ENCODE measurements at places on chromosomes 1 and 21. TPM values are rescaled to one million over a fixed set of nuclear protein-coding genes. Genes with fewer than 3 reads are reported as not detected.

CHRM3 gene
- not detected for total RNA-seq

GRCh38 chr1:186745531-186746146, 65.4 kb upstream of the PTGS2 start:
- H3K4me1 ChIP-seq: peaks cover 3% of the 10 kb centered on the region
- no peak overlapping the region for H3K4me3 ChIP-seq
- H3K27me3 ChIP-seq: peaks cover 8% of the 10 kb centered on the region
- no peak overlapping the region for H3K27ac ChIP-seq
- no peaks in the 10 kb centered on the region for H3K36me3 ChIP-seq

GRCh38 chr1:116365353-116365780, 7.7 kb upstream of the ATP1A1 start:
- no peak overlapping the region for H3K4me3 ChIP-seq
- peaks cover 4% of the 10 kb centered on the region for H3K4me1 ChIP-seq
- no peak overlapping the region for H3K27ac ChIP-seq
- peaks cover 18% of the 10 kb centered on the region for H3K27me3 ChIP-seq

DNA sequence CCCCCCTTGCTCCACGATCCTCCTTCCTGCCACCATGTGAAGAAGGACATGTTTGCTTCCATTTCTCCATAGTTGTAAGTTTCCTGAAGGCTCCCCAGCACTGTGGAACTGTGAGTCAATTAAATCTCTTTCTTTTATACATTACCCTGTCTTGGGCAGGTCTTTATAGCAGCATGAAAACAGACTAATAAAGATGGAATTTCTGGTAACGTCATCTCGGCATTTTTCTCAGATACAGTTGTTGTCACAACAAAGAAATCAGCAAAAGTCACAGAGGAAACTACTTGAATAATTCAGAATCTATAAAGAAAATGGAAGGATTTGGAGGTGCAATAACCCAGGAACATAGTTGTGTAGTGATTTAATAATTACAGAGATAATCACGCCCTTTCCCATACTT, 4.4 kb downstream of the APCS start:
- no peak overlapping the region for H3K4me3 ChIP-seq
- no peak overlapping the region for H3K27ac ChIP-seq
- no peak for DNase-seq
- H3K27me3 ChIP-seq: no peaks in the 10 kb centered on the region

- H3K4me3 ChIP-seq: no peak overlapping the region
- no peak overlapping the region for H3K27ac ChIP-seq
- no peak for DNase-seq
Observed at GRCh38 chr1:43776043-43776761, 68.9 kb downstream of the ST3GAL3 start.

DNA sequence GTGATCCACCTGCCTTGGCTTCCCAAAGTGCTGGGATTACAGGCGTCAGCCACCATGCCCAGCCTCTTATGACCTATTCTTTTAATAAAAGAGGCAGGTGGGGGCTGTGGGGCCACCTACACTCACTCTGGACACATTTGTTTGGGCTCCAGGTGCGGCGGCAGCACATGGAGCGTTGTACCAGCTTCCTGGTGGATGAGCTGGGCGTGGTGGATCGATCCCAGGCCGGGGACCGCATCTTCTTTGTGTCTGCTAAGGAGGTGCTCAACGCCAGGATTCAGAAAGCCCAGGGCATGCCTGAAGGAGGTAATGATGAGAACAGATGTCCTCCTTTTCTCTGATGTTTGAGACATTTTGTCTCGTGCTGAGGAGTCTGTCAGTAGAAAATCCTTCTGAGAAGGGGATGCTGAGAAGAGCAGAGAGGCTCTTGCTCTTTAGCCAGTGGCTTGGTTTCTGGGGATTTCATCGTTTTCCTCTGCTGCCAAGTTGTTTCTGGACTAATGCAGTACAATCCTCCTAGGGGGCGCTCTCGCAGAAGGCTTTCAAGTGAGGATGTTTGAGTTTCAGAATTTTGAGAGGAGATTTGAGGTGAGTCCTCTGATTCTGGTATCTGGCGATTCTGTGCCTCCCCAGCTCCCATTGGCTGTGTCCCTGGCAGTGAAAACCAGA, 17.9 kb upstream of the MIIP start:
- DNase-seq: peak; percentile 76
- H3K36me3 ChIP-seq: peaks cover 73% of the 10 kb centered on the region
- peak overlapping the region; percentile 56 for H3K27ac ChIP-seq
- no peak overlapping the region for H3K4me3 ChIP-seq
- H3K4me1 ChIP-seq: peaks cover 27% of the 10 kb centered on the region

CFHR3 gene
- not detected for total RNA-seq

LIN28A gene
- total RNA-seq: not detected
